ENCODE measurements at places on chromosomes 6 and 20.
A peak's percentile ranks its signal among the peaks of the same experiment; 100 is the strongest.

GRCh38 chr6:72420409-72420808, 201.5 kb upstream of the KCNQ5 start:
- no peak for DNase-seq

- DNase-seq, result no peak
These were observed 64.1 kb upstream of the ZNF217 start for GRCh38 chr20:53657732-53658131.

- peak; percentile 34 for DNase-seq
These were observed 88.0 kb downstream of the FAM217A start for GRCh38 chr6:3990692-3991491.

GRCh38 chr6:317060-317447, 24.8 kb downstream of the DUSP22 start:
- no peak for DNase-seq

DNA sequence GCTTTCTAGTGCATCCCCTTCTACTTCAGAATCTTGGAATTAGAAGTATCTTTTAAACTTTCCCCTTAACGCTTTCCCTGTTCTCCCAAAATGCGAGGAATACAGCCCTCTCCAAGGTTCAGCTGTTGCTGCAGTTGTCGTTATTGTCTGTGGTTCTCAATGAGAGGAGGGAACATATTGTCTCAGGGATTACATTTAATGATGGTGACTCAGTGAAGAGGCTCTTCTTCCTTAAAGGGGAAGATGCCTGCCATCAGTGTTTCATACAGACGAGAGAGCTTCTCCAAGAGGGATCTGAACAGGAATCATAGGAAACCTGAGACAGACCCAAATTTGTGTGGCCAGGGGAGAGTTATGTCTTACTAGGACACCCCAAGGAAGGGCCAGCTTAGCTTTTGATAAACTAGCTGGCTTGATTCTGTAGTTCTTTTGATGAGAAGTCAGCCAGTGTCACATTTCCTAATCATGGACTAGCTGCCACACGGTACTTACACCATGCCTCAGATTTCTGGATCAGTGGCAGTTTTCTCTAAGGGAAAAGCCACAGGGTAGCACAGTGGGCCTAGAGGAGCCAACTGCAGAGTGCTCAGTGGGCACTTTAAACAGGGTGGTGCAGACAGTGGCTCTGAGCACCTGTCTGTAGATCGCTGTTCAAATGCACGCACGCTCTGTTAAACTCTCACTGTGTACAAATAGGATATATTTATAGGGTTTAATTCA, 59.7 kb upstream of the TMEM181 start:
- no peak for DNase-seq

DNA sequence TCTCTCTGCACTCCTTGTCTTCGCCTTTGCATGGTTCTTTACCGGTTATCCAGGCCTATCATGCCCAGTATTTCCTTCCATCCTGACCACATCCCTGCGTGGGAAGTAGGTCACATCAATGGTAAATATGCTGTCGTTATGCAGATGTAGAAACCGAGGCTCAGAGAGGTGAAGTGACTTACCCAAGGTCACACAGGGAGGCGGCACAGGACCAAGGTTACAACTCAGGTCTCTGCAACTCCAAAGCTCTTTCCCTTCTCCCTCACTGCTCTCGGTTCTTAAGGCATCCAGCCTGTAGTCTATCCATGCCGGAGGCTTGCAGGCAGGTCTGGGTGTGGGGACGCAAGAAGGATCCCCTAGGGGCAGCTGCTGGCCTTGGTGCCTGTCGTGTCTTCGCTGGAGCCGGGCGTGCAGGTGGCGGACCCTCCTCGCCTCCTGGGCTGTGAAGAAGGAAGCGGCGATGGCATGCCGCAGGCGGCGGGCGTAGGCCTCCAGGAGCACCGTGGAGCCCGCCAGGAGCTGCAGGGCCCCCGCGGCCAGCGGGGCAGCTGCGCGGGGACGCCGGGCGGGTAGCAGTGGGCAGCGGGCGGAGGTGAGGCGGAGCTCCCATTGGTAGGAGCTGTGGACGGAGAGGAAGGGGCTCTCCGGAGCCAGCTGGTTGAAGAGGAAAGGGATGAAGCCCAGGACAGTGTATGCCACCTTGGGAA, 9.1 kb downstream of the OCSTAMP start:
- no peak for DNase-seq
